Stimulated activated CD4-positive, alpha-beta T cell treated with anti-CD3 and anti-CD28 coated beads, TNF-alpha, amount 100 ng/mL, for 4 hours (primary cell): ENCODE measurements at places on chromosomes 2 and 18.

DNA sequence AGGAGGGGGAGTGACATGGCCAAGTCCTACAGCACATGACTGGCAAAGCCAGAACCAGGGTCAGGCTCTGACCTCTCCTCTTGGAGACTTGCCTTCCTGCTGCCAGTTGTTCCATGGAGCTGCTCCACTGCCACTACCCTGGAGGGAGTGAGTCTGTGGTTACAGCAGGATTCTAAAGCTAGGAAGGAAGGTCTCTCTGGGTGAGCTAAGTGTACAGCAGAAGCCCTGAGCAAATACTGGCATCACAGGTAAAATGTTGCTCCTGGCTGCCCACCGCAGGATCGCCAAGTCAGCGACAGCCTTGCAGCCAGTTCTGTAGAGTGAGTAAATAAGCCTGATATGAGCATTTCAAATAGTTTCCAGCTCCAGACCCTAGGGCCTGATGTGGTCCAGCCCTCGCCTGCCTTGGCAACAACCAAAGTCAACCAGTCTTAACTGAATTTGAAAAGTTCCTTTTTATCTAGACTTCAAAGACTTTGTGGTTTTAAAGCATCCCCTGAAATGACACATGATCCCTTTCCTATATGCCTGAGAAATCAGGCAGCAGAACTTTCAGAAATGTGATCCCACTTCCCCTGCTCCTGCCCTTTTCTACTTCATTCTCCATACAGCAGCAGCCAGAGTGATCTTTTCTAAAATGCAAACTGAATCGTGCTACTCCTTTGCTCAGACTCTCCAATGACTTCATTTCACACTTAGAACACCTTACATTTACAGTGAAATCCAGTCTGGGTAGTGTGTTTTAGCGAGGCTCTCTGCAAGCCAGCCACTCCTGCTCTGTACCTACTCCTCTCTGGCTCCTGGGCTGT, 114.3 kb downstream of the MGAT5 start:
- DNase-seq, result no peak

DNA sequence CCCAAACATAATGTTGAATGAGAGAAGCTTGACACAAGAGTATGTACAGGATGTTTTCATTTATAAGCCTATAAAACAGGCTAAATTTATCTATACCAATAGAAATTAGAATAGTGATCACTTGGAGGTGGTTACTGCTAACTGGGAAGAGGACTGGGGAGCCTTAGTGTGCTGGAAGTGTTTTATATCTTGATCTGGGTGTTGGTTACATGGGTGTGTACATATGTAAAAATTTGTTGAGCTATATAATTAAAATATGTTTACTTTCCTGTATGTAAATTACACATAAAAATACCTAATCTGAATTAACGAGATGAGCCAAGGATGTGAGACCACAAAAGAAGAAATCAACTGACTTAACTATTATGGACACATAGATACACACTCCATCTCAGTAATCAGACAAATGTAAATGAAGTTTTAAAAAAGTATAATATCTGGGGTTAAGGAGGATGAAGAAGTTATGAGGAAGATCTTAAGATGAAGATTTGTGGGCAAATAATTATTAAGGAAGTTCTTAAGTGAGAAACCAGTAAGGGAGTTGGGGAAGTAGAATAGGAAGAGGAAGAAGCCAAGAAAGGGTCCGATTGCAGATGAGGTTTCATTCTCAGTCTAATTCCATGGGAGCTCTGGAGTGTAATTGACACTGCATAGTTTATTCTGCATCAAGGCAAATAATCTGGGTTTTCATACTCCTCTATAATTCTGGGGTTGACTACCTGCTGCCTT, 32.3 kb upstream of the NABP1 start:
- DNase-seq, result no peak

DNA sequence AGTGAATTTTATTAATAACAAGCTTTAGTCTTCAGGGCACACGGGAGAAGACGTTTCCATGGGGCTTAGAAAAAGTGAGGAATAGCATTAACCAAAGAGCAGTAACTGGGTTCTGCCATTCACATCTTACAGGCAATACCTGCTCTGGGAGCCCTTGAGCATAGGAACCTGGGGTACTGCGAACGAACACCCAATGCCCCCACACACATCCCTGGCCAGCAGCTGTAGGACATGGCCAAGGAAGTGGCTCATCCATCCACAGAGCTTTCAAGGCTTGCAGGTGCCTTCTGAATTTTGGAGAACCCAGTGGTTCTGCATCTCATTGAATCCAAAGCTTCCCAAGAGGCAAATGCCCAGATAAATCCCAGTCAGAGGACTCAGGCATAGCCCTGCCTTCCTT, 152.2 kb downstream of the MYT1L start:
- DNase-seq, result no peak

DNA sequence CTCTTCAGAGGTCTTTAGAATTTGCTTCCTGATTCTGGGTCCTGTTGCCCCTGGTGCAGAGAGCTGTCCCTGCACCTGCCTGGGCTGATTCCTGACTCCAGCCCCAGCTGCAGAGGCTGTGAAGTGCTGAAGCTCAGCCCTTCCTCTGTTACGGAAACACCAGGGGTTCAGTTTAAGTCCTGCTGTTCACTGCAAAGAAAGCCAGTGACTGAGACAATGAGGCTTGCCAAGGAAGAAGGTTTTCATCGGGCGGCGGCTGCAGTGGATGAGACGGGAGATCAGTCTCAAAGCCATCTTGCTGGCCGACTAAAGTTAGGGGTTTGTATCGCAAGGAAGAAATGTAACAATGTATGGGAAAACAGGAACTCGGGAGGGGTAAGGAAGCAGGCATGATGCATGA, 142.4 kb upstream of the ZNF236 start:
- DNase-seq, result no peak

GRCh38 chr2:226098861-226099745, 699.6 kb downstream of the NYAP2 start:
- no peak for DNase-seq

DNA sequence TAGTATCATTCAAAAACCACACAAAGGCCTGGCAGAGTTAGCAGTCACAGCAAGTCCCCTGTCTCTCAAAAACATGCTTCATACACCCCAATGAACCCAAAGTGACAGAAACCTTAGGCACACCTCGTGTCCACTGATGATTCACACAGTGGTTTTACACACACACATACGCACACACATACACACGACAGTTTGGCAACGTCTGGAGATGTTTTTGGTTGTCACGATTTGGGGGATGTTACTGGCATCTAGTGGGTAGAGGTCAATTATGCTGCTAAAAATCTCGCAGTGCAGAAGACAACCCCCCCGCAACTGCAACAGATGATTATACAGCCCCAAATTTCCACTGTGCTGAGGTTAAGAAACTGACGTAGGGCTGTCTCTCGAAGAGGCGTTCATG, 72.9 kb upstream of the PARD3B start:
- no peak for DNase-seq

DNA sequence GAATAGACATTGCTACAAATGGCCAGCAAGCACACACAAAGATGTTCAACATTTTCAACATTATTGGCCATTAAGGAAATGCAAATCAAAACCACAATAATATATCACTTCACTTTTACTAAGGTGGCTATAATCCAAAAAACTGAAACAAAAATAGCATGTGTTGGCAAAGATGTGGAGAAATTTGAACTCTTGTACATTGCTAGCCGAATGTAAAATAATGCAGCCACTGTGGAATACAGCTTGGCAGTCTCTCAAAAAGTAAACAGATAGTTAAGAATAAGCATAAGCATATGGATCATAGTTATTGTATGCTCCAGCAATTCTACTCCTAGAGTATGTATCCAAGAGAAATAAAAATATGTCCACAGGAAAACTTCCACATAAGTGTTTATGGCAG, 192.5 kb downstream of the EN1 start:
- no peak for DNase-seq

GRCh38 chr2:230968921-230969658, 26.8 kb upstream of the SPATA3 start:
- no peak for DNase-seq

DNA sequence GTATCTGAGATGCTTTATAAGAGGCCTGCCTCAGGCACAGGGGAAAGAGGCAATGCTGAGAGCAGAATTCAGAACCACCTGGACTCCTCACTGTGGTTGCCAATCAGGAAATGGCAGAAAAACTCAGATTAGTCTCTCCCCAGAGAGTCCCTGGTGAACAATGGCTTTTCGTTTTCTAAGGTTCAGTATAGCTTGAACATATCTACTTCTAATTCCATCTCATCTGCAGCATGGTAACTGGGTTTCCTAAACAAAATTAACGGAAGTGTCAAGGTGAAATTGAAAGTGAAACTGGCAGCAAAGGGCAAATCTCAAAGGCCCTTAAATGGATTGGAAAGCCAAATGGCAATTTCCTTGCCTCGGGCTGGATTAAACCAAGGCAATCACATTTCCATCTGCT, 480.2 kb upstream of the ACVR2A start:
- no peak for DNase-seq

DNA sequence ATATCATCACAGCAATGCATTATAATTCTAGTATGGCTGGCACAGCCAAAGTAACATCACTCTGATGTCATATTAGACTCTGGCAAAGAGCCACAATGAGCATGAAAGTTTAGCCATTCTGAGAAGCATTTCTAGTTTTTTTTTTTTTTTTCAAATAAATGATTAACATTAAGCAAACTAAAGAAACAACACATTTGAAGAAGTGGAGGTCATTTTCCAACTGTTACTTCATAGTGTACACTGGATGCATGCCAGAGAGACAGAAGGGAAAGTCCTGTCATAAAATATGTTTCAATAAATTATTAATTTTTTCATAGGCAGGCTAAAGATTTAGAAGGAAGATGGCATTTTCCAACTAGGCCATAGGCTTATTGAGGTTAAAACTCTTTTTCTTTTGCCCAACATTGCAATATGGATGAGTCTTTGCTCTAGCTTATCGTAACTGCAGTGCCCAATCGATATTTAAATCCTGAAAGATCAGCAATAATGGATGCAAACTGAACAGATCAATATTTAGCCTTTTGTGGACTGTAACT, 1630.4 kb upstream of the ACVR2A start:
- no peak for DNase-seq

DNA sequence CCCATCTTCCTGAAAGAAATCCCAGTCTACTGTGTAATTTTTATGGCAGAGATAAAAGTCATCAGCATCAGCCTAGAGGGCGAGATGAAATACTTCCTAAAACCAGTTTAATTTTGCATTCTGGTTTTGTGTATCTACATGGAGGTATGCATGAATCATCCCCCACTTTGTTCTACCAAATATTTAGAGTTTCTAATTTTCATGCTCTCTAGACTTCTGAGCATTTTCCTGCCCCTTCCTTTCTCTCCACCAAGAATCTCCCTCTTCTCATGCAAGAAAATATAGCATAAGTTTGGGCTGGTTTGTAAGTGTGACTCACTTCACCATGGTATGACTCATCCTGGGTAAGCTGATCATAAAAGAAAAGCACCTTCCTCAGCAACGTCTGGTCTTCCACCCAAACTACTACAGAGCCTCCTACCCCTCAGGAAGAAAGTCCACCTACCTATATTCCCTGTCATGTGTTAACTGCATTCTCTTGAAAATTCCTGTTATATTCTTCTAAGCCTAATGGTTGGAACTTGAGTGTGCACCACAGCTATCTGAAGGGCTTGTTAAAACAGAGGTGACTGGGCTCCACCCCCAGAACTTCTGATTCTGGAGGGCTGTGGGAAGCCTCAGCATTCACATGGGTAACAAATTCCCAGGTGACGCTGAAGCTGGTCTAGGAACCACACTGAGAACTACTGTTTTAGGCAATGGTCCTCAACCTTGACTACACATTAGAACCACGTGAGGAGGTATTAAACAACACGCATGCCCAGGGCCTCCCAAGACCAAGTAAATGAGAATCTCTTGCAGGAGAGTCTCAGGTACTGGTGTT, 37.4 kb upstream of the RAPGEF4 start:
- no peak for DNase-seq

- no peak for DNase-seq
These were observed 43.8 kb upstream of the SCN9A start for GRCh38 chr2:166419616-166419934.

GRCh38 chr2:232543928-232544631, 4.6 kb downstream of the CHRNG start:
- DNase-seq, result no peak

DNA sequence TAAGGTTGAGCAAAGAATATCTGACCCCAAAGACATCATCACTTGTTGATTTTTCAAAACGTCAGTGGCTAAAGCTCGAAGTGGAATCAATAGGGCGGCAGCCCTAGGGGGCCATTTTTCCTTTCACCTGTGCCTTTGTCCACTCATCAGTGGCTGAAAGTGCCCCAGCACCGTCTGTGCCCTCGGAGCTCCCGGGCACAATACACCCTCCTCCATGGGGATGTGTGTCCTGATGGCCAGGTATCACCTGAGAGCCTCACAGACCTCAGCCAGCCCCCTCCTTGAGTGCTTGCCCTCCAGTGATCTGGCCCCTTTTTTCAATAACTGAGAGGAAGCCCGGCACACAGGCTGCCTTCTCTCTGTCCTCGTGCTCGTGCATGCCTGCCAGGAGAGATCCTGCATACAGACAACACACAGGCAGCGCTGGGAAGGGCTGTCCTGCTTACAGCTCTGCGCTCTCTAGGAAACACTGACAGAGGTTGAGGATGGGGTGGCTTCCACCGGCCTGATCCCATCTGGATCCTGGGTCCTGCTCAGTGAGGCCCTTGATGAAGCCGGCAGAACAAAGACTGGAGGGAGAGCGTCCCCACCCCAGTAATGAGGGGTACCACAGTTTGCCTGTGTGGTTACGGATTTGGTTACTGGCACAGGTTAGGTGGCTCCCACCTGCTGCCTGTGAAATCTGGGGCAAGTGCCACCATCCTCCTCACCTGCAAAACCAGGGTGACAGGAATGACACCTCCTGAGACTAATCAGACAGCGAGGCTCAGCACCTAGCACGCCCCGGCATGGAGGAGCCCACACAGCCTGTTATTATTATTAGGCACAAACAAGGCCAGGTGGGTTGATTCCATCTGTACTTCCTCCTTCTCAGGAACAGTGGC, 197.5 kb upstream of the RAB6C start:
- no peak for DNase-seq

DNA sequence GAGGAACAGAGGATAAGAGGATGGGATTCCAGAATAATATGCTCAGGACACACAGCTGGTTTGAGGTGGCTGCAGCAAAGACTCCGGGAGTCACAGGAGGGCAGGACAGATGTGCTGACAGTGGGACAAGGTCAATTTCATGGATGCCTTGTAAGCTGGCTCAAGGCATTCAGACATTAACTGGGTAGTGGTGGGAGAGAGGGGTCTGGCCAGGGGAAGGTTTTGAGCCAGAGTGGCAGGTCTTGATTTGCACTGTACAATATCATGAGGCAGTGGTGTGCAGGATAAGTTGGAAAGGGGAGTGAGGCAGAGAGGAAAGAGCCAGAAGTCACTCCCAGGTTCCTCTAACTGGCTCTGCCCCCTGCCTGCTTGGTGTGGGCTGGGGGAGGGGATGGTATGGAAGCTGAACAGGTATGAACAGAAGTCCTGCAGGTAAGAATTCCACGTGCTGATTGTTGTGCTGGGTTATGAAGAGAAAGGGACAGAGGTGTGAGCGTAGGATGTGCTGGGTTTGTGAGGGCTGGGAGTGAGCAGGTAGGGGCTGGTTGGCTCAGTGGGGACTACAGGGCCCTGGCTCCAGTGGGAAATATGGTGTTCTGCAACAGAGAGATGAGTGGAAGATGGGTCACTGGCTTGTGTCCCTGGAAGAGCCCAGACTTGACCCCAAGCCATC, 141.7 kb upstream of the COPS8 start:
- no peak for DNase-seq

GRCh38 chr18:47709556-47709955, 220.9 kb downstream of the SMAD2 start:
- no peak for DNase-seq
